Stimulated activated CD4-positive, alpha-beta T cell treated with anti-CD3 and anti-CD28 coated beads, Interleukin-12 subunit alpha, Interleukin-12 subunit beta, amount 100 ng/mL, for 4 hours (primary cell): ENCODE measurements at places on chromosomes 5 and 9.

DNA sequence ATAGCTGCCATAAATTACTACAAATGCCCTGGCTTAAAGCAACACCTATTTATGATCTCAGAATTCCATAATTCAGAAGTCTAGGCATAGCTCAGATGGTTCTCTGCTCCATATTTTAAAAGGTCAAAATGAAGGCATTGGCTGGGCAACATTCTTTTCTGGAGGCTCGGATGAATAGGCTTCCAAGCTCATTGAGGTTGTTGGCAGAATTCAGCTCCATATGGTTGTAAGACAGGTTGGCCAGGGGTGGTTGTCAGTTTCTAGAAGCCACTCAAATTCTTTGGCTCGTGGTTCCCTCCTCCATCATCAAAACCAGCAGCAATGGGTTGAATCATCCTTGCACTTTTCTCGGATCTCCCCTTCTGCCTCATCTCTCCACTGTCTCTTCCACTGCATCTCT, 49.4 kb downstream of the TGFBR1 start:
- no peak for DNase-seq

DNA sequence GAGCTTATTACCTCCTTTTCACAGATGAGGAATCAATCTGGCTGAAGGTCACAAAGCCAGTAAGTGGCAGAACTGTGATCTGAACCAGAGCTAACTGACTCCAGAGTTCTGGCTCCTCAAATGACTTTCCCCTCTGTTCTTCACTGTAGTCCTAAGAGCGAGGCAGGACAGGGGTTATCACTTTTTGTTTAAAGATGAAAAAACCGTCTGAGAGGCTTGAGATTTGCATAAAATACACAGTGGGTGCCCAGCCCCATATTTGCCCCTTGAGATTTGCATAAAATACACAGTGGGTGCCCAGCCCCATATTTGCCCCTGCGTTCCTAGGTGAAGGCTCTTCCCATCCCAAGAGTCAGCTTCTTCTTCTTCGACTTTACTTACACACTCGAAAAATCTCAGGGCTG, 667 bp downstream of the FBXO10 start:
- DNase-seq: no peak

DNA sequence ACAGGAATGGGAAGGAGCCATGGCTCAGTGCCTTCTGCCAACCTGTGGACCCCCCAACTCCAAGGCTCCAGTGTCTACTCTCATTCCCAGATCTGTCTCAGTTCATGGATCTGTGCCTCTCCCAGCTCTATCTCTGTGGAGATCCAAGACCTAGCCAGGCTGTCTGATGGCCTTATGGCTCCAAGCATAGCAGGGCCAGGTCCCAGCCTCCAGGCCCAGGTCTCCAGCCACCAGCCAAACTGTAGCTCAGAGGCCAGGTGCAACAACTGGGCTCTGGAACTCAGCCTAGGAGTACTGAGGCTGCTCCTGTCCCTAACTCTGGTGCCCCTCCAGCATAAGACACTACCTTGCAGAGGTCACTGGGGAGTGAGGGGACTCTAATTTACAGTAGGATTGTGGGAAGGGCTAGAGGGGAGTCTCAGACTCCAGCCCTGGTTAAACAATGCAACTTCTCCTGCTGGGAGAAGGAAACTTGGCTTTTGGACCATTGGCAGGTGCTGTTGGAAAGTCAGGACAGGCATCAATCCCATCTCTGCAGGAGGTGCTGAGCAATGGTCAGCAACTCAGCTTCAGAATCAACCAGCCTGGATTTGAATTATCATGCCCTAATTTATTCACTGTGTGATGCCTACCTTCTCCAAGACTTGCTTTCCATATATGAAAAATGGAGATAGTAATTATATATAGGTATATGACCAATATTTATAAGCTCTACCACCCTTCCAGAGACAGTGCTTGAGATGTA, 63.0 kb downstream of the PCDH1 start:
- DNase-seq: no peak

- DNase-seq: no peak
Measured at GRCh38 chr5:136734628-136735027, 369.3 kb upstream of the TRPC7 start.

- no peak for DNase-seq
Measured at GRCh38 chr9:79809316-79809876, 237.6 kb downstream of the TLE4 start.

DNA sequence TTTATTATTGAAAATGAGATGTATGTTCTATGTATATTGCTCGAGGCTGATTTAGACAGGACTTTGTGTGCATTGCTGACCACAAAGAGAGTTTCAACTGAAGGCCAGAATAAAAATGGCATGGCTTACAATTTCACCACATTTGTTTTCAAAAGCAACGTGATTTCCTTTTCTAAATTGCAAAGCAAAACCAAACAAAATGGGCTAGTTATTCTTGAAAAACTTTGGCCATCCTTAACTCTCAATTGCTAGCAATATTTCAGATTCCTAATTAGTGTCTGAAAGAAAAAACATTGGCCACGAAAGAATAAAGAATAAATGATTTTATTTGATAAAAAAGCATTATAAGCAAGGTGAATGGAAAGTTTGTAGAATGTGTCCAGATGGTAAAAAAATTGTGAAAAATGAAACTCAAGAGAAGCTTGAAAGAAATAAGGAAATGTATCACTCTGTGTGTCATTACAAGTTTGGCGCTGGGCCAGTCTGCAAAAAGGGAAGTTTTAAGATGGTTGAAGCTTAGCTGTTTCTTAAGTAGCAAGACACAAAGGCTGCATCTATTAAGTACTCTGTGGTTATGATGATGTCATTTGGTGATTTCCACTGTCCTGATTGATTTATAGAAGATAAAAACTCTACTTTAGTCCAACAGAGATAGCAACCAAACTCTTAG, 89.2 kb upstream of the PRLR start:
- peak; percentile 54 for DNase-seq

GRCh38 chr9:107281922-107282667, 984 bp upstream of the RAD23B start:
- no peak for DNase-seq

- DNase-seq: no peak
Measured at GRCh38 chr9:86741311-86742208, 205.7 kb downstream of the GAS1 start.

DNA sequence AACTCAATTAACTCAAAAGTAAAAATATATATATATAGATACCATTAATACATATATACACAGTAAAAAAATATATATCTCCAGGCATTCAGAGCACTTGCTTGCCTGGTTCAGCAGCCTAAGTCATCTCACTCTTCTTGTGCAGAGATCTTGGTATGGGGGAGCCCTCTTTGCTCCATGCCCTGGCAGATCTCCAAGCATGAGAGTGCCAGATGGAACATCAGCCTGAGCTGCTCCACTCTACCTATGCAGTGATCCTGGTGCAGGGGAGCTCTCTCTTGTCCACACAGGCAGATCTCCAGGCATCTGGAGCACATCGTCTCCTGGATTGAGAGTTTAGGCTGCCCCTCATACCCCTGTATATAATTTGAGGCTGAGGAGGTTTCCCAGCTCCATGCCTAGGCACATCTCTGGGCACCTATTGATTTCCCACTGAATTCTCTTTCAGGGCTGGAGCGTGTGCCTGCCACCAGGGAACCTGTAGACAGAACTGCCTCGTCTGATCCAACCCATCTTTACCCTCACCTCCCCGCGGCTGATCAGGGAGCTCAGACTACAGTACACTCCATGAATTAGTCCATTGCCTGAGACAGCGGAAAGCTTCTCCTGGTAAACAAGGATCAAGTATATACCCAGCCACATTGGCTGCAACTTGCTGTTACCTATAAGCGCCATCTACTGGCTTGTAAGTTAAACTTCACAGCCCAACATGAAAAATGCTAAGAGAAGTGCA, 342.4 kb upstream of the GRIA1 start:
- no peak for DNase-seq

DNA sequence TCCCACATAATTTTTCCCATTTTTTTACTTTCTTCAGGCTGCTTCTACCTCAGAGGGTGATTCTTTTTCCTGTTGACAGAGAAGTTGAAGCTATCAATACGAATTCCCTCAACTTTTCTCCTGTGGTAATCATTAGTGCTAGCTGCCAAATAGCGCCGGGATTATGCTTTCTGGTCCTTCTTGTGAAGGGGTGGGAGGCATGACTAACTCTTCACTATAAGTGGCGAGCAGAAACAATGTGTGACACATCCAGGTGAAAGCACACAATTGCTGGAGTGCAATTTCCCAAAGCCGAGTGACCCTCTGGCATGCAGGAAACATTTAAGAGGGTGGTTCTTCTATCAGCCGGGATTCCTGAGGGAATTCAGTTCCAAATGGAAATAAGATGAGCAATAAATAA, 56.0 kb downstream of the TRPC7 start:
- no peak for DNase-seq

- no peak for DNase-seq
Measured at GRCh38 chr9:114347675-114348074, 18.0 kb downstream of the ORM2 start.

GRCh38 chr5:150001660-150002486, 1.3 kb downstream of the HMGXB3 start:
- peak; percentile 32 for DNase-seq

- DNase-seq: no peak
Measured at GRCh38 chr5:34977934-34978613, 48.7 kb downstream of the DNAJC21 start.

DNA sequence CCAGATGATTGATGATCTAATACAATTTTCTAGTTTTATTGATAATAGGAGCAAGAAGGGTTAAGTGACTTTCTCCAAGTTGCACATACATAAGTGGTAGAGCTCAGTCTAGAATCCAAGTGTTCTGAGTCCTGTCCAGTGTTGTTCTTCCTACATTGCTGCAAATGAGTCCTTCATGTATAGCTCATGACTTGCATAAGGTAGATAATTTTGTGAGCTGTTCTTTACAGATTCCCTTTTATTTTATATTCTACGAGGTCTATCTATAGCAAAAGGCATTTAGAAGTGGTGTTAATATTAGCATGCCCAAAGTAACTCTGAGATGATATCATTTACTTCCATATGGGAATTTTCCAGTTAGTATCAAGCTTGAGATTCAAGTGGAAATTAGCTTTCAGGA, 20.0 kb downstream of the MRPS30 start:
- DNase-seq: no peak

DNA sequence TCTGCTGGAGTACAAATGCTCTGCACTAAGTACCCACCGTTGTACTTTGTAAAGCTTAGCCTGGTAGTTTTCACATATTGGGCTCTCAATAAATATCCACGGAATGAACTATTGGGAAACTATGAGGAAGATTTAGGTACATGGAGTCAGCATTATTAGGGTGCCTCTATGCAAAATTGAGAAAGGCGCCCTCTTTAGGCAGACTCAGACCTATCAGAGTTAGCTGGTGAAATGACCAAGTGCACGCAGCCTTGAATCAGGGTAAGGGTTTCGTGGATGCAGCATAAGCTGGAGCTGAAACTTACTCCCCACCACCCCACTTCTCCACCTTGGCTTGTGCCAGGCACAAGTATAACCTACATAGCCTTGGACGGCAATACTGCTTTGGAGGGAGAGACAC, 1178.8 kb upstream of the DMAC1 start:
- DNase-seq: no peak

GRCh38 chr5:141787376-141787775, 90.8 kb downstream of the PCDH1 start:
- no peak for DNase-seq

GRCh38 chr9:127523312-127523851, 72.1 kb downstream of the LRSAM1 start:
- peak; percentile 7 for DNase-seq

DNA sequence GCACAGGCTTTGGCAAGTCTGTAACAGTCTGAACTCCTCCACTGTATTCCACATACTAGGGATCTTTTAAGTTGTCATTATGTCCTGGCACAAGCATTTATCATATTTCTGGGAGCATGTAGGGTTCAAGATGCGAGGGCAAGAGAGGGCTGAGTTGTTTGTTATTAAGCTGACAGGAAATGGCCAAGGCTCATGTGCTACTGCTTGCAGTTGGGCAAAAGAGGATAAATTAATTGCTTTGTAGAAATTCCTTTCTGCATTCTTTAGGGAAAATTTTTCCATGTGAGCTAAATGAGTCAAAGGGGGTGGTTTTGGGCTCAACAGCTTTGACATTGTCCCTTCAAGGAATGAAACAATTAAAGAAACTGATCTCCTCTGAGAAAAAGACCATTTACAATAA, 35.4 kb downstream of the DOCK8 start:
- no peak for DNase-seq

GRCh38 chr5:142235870-142236672, 88.8 kb downstream of the SPRY4 start:
- DNase-seq: no peak

GRCh38 chr5:122977319-122977718, 59.2 kb downstream of the PPIC start:
- no peak for DNase-seq

GRCh38 chr5:71743155-71743554, 24.1 kb downstream of the CARTPT start:
- DNase-seq: no peak

DNA sequence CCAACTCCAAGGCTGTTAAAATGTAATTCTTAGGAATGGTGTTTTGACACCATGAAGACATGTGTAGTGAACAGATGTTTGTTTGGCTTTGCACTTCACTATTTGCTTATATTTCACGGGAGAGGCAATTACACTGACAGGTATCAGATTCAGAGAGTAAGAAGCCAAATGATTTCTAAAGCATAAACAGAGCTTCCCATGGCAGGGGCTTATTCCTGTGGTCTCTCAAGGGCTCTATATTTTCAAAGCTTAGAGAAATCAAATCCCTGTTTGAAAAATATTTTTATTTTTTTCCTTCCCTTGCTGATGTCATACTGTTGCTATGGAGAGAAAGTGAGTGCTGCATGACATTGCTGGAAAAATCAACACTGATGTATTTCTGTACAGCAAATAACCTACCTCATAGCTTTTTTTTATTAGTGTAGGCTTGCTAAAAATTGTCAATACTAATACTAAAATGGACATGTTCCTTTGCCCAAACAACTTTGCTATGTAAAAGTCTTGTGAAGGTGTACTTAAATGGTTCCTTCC, 161.4 kb downstream of the GIN1 start:
- DNase-seq: no peak

DNA sequence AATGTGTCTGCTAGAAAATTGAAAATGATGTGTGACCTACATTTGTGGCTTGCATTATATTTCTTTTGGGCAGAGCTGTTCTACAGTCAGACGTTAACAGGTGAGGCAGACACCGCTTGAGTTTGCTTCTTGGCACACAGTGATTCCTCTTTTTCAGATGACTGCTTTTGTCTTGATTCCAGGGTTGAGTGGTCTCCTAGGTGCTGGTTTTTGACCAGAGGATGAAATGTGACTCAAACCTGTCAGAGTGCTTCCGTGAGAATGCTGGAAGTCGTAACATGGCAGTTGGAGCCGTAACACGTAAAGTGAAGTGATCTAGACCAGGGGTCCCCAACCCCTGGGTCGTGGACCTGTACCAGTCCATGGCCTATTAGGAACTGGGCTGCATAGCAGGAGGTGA, 28.3 kb upstream of the NDFIP1 start:
- no peak for DNase-seq

- no peak for DNase-seq
Measured at GRCh38 chr5:141704782-141705297, 22.8 kb upstream of the ARAP3 start.
